NB4 (cell line): ENCODE measurements at places on chromosomes 4 and X.

DNA sequence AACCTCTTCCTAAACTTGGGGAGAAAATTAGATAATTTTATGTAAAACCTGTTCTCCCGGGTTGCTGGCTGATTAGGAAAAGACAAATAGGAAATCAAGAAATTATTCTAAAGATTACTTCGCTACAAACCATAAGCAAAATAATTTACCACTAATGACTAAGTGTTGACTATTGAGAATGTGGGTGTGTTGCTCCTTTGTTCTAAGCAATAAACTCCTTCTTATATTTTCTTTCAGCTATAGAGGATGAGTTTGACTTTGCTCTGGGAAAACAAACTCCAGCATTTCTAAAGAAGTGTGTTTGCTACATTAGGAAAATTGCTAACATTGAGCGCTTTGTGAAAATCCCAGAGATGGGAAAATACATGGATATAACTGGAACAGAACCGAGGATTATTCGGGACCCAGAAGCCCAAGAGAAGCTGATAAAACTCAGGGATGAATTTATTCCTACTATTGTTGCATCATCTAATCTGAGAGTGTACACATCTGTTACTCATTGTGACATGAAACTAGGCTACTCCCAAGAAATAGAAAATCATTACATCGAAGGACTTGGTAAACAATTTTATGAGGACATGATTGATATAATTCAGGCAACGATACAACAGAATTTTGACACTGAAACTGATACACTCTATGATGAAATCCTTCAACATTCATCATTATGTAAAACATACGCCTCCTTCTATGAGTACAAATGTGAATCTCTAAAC is 194.2 kb downstream of the NWD2 start:
- DNase-seq, result no peak

- DNase-seq, result peak; percentile 60
Measured at GRCh38 chrX:39948582-39948981, 149.2 kb downstream of the BCOR start.

- DNase-seq, result no peak
Measured at GRCh38 chrX:97984641-97985040, 1100.9 kb downstream of the RPA4 start.

DNA sequence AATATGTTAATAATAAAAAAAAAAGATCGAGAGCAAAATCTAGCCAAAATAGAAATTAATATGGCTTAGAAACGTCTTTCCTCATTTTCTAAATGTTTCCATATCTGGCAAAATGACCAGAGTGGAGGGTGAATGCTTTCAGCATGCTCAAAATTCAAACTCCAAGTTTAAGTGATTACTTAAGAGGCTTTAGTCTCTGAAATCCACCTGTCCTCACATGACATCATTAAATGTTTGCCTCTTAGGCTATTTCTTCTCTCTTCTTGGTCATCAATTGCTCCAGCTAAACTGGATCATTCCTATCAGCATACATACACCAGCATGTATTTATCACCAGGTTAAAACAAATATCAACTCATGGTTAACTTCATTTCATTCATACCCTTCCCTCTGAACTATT is 54.5 kb upstream of the ATXN3L start:
- DNase-seq, result no peak

DNA sequence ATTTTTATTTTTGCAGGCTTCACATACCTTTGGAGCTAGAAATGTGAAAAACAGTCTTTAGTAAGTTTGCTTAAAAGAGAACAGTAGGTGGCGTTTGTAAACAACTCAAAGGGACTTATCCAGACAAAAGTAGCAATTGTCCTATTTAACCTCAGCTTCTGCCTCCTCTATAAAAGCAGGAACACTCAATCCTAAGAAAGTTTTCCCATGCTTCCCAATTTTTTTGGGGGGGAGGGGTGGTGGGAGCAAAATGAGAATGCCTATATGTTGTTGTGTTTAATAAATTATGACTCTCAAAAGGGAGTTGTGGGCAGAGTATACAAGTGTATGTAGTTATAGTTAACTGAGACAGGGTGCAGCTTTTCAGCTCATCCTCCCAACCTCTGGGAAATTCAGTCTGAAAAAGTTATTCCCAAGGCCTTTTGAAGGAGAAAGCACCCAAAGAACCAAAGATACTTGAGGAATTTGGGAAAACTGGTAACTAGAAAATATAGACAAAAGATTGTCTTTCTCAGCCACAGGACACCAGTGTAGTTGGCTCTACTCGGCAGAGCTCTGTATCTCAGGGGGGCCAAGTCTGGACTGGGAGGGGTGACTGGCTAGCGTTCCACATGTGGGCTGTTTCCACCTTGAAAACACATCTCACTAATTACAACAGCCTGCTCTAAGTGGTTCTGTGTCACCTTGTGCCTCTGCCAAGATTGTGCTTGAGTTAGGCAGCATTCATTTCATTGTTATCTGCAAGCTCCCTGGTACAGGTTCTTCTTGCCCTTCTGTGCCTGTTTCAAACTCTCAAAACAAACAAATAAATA is 2.8 kb downstream of the SFRP2 start:
- peak; percentile 41 for DNase-seq

GRCh38 chr4:108146819-108147218 is 21.9 kb downstream of the LEF1 start:
- DNase-seq, result no peak

DNA sequence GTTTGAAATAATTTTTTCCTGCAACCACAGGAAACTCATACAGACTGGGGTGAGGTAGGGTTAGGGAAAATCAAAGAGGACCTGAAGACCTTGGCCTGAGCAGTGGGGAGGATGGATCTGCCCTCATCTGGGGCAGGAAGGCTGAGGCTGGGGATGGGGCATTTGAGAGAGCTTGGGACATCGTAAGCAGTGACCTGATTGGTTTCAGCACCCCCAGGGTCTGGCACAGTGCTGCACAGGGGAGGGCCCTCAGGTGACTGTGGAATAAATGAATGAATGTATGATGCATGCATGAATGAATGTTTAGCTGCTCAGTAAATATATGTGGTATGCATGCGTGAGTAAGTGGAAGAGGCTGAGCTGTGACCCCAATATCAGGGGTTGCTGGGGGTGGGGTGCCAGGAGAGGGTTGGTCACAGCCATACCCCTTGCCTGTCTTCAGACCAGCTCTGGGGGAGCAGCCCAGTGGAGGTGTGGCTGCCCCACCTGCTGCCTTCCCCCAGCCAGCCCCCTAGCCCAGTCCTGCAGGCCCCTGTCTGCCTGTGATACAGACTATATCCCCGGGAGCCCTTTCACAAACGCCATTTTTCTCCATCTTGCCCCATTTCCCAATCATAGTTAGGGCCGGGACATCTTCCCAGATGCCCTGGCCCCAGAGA is 11.0 kb upstream of the TNIP2 start:
- no peak for DNase-seq

DNA sequence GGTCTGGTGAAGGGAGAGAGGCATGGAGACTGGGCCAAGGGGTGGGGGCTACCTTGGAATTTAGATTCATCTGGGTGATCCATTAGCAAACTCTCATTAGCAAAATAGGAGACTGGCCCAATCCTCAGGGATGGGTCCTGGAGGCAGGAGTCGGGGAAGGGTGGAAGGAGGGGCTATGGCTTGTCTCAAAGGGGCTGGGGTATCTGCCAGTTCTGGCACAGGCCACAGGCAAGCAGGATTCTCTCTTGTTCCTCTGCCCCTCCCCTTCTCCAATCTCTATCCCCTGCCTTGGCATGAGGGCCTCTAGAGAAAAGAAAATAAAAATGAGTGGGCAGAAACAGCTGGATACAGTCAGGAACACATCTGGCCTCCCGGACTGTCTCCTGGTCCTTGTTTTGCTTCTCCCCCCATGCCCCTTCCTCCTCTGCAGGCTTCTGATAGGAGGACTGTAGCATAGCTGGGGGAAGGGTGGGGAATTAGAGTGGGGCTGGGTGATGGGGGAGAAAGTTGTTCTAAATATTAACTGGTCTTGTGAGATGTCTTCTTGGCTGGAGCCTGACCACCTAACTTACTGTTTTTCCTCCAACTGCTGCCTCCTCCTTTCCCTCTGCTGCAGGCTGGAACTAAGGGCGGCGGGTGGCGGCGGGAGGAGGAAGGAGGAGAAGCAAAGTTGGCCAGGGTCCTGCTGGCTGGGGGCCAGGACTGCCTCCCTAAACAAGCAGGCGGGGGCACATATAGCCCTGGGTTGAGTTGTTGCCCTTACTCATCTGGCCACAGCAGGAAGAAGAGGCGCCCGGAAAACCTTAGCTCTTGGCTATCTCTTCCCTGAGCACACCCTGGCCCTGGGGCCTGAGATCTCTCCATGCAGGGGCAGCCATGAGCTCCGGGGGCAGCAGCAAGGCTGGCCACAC is 53.3 kb upstream of the LAS1L start:
- DNase-seq, result no peak

DNA sequence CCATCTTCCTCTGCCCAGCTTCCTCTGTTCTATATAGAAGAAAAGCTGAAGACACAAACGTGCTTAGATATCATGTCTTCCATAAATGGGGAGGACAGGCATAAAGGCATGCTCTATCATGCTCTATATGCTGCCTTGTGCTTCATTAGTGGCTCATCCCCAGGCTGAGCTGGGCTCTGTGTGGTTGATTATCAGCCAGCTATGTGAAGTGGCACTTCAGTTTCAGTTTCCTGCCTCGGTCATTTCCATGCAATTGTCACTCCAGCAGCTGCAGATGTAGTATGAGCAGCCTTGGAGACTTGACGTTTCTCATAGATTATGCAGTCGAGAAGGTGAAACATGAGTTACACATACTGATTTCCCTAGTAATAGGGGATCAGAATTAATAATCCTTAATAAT is 106.2 kb downstream of the SYTL5 start:
- DNase-seq, result no peak

DNA sequence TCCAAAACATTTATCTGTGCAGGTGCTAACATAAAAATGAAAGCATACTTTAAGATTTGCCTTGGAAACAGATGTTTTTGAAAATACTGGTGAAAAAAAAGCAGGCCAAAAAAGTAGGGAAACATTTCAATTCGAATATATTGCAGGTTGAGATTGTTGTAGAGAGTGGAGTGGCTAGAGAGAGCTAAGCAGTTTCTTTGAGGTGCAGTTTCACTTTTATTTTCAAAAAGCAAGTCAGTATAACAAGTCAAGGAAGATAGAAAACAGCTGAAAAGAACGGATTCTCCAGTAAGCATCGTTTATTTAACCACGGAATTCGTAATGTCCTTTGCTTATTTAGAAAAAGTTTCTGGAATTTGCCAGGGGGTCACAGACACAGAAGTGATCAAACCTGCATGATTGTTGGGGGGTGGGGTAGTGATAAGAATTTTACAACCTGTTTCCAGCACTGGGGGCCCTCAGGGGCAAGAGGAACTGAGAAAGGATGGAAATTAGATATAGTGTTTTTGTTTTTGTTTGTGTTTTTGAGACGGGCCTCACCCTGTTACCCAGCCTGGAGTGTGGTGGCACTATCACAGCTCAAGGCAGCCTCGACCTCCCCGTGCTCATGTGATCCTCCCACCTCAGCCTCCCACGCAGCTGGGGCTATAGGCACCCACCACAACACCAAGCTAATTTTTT is 175.0 kb downstream of the TENM3 start:
- no peak for DNase-seq

DNA sequence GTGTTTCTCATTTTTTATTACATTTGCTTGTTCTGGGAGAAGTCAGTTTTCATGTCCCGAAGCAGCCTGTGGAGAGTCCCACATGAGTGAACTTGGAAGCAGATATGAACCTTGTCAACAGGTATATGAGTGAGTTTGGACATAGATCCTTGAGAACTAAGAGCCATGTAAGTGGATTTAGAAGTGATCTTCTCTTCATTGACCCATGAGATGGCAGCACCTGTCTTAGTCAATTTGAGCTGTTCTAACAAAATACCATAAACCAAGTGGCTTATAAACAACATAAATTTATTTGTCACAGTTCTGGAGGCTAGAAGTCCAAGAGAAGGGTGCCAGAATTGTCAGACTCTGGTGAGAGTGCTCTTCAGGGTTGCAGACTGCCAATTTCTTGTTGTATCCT is 1043.8 kb downstream of the ADGRL3 start:
- DNase-seq, result no peak
